Posterior cingulate gyrus (tissue), 11 donors: ENCODE measurements at places on chromosomes 1 and 21.

- no peak for DNase-seq
These were observed 945.5 kb downstream of the TTLL7 start for GRCh38 chr1:83053446-83053845.

DNA sequence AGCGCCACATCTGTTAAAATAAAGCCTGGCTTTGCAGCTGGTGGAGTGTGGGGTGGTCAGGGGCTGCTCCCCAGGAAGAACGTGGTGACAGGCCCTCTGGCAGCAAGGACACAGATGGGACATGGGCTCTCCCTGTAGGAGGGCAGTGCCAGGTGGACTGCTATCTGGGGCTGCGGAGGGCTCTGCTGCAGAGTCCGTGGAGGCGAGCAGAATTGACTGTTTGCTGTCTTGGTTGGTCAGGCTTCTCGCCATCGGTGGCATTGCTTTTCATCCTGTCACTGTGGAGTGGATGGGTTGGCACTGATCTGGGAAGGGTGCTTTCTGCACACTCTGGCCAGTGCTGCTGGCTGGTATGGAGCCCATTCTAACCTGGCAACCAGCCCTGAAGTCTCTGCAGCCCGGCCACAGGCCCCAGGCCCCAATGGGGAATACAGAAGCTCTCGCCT is 103.0 kb downstream of the LAMC2 start:
- no peak for DNase-seq

GRCh38 chr1:185816460-185816859 is 82.3 kb downstream of the HMCN1 start:
- DNase-seq: no peak

DNA sequence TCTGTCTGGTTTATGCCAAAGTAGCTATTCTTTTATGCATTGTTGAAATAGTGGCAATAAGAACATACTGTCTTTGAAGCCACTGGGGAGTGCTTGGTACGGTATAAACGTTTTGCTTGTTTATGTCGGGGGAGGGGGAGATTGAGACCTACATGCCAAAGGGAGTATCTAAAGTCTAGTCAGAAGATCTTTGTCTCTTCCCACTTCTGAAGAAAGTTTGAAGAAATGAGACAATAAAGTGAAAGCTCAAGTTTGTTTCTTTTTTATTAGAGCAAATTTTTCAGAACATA is 6.8 kb downstream of the AKIRIN1 start:
- DNase-seq: no peak

- DNase-seq: no peak
These were observed 290.0 kb downstream of the S1PR1 start for GRCh38 chr1:101526813-101527212.

DNA sequence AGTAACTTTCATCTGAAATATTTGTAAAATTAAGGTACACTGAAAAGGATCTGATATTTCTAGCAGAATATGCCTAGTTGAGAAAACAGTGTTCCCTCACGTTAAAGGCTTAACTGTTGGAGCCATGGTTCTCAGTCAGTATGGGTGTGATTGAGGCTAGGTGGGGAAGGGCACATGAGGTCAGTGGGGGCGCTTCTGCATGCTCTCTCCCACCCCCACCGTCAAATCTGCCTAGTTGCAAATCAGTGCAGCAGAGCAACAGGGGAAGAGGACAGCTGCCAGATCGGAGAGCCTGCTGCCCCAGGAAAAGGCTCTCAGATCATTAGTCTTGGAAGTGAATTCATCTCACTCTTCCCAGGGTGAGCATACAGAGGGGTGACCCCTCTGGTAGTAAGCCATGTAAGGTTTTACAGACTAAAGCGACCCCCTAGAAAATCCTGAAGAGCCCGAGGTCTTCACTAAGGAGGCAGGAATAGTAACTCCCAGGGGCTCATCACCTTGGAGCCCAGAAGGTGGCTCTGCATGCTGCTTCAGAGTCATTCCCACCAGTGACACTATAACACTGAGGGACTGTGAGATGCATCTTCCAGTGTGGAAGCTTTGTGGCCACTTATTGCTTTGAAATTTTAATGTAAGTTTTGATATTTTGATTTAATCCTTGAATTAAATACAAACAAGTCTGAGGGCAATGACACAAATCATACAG is 83.1 kb upstream of the BARHL2 start:
- DNase-seq: no peak

DNA sequence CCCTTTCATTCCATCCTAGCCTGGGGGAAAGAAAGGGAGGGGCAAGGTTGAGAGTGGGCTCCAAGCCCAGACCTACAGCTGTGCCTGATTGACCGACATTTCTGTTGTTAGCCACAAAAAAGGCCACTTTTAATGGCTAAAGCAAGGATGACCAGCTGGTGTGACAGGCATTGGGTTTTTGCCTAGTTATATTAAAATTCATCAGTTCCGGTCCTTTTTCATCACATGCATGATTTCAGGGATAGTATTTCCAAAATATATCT is 192.3 kb downstream of the ZNF326 start:
- no peak for DNase-seq

DNA sequence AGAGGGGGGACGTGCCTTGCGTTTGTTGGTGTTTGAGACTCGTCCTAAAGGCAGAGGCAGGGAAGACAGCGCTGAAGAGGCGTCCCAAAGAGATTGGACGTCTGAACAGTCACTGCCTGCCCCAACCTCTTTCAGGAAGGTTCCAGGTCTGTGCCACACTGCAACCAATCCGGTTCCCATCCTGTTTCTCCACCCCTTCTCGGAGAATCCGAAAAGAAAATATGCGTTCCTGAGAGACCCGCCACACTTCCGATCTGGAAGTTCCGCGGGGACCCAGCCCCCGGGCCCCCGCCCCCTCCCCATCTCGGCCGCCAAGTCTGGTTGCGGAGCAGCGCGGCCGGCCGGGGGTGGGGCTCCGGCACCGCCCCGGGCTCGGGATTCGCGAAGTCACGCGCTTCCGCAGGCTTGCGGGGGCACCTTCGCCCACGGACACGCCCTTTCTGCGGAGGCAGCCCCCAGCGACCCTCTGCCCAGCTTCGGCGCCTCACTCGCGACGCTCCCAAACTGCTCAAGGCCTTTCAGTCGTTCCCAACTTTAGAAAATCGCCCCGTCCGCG is 124.5 kb upstream of the DPYD start:
- peak; percentile 29 for DNase-seq

GRCh38 chr21:15823486-15824150 is 93.8 kb downstream of the USP25 start:
- DNase-seq: no peak

DNA sequence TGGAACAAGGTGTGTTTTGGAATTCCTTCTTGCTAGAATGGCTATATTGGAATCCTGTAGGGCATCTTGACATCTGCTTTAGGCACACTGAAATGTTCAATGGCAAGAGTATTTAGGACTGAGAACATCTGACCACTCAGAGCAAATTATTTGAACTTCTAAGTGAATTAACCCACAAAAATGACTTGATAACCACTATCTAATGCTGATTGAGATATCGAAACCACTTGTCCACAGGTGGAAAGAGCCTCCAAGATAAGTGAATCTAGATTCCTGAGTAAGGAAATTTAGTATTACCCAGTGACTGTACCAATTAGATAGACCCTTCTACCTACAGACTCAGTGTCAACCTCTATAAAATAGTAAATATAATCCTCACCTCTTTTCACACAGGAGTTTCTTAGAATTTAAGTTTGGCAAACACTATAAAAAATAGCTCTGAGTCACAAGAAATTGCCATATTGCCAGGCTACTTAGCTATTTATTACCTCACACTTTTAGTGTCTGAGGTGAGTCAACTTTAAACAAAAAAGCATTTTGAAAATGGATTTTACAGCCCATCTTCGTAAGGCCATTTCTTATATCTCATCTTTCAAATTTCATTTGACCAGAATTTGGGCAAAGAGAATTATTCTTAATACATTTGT is 421.8 kb downstream of the PTBP2 start:
- no peak for DNase-seq

DNA sequence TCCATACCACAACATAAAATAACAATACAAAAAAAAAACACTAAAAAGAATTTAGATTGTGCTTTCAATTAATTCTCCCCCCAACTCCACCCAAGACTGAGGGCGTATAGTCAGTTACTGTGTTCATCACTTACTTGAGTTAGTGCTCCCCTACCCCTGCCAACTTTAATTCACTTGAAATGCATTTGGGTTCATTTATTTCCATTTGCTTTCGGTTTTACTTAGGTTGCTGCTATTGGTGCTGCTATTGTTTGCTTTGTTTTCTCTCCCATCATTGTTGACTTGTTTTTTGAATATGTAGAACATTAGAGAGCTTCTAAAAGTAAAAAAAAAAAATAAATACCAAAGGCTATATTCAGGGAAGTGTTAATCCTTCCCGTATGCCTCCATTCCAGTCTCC is 10.7 kb upstream of the CYYR1 start:
- no peak for DNase-seq

DNA sequence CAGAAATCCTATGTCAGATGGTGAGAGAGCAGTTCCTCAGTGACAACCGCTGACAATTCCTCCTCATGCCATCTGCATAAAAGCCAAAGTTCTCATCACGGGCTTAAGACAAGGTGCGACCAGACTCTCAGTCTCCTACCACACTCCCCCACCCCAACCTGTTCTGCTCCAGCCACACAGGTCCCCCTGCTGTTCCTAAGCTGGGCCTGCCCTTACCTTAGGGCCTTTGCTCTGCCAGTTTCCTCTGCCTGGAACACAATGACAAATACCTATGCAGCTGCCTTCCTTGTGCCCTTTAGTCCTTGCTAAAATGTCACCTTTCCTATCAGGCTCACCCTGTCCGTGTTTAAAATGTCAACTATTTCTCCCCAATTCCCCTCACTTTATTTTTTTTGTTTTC is 382.2 kb downstream of the NTNG1 start:
- no peak for DNase-seq

DNA sequence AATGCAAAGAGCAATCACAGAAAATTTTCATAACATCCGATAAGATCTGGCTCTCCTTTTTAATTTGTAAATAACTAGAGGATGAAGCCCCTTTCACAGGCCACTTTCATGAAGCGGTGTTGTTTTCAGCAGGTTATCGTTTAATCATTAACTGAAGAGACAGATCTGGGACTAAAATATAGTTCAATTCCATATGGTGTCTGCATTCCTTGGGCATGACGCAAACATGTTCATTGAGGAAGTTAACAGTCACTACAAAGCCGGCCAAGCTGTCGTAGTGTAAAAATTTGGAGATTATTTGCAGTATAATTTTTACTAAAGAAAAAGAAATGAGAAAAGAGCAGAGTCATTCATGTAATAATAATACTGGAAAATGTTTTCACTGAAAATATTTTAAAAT is 565.2 kb upstream of the ADAMTS5 start:
- no peak for DNase-seq

DNA sequence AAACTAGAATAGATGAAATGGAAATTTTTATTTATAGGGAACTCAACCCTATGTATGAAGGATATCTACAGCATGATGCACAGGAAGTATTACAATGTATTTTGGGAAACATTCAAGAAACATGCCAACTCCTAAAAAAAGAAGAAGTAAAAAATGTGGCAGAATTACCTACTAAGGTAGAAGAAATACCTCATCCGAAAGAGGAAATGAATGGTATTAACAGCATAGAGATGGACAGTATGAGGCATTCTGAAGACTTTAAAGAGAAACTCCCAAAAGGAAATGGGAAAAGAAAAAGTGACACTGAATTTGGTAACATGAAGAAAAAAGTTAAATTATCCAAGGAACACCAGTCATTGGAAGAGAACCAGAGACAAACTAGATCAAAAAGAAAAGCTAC is 7.9 kb downstream of the USP1 start:
- no peak for DNase-seq

DNA sequence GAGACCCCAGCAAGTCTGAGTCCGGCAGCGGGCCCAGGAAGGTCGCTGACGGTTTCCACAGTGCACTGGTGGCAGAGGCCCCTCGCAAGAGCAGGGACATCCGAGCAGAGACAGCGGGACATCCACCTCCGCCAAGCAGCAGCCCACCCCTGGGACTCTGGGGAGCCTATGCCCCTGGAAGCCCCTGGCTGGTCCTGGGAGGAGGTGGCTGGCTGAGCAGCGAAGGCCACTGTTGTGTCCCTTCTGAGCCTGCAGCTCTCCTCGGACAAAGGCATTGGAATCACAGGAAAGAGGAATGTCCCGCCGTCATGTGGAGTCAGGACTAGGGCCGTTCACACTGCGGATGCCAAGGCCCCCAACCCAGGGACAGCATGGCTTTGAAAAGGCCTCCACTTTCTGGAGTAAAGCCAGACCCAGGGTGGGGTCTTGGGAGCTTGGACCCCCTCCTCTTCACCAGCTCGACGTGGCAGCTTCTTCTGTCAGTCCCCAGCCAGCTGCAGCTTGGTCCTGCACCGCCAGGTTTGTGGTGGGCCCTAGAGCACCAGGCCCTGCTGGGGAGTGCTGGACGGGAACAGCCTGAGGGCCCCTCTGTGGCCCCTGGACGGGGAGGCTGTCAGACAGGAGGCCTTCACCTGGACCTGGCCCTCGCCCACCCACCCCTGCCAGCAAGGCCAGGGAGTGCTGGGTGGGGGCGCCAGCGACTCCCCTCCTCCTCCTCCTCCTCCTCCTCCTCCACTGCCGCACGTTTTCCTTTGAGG is 1.4 kb downstream of the MEGF6 start:
- no peak for DNase-seq
